ENCODE measurements at places on chromosomes 5 and 9.

DNA sequence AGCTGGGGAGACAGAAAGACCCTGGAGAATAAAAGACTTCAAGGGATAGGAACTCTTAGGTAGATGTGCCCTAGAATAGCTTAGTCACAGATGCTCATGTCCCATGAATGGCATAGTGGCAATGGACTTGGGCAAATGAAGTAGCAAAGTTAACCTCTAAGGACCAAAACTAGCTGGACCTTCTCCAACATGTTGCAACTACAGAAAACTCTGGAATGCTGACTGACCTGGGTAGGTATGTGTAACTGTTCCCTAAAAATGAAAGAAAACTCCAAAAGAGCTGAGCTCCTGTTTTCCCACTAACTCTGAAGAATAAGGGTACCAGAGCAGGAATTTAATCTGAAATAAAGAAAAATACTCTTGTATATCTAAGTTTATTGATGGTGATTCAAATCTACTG is 12.5 kb upstream of the LPAR1 start:
- DNase-seq, result no peak

DNA sequence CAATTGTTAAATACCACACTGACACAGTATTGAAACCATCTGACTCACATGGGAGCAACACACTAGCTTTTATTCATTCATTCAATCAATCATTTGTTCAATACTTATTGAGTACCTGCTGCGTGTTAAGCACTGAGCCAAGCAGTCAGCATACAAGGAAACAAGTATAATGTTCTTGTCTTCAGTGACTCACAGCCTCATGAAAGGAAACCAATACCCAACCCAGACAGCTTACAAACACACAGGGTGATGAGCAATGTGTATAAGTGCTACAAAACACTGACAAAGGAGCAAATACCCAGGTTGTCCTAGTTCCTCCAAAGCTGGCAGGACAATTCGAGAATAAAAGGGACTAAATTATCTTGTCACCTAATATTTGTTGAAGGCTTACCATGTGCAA is 67.6 kb upstream of the RASEF start:
- DNase-seq, result no peak

DNA sequence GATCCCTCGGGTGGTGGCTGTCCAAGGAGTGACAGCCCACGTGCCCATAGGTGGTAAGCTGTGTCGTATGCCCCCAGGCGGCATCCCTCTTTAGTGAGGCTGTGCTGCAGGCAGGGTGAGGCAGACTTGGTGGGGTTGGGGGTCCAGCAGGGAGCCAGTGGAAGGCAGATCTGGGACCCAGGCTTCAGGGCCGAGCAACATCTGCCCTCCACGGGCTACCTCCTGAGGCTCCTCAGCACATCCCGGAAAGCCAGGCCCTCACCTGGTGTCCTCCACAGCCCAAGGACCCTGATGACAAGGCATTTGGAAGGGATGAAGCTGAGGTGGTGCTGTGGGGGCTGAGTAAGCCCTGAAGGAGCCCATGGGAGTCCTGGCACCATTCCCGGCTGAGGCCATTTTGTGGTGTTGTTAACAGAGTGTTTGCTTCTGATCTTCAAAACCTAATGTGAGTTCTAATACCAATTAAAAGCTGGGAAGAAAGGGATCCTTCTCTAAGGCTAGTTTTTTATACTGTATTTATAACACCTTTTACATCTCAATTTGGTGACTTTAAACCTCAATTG is 295.8 kb upstream of the IRX2 start:
- no peak for DNase-seq

DNA sequence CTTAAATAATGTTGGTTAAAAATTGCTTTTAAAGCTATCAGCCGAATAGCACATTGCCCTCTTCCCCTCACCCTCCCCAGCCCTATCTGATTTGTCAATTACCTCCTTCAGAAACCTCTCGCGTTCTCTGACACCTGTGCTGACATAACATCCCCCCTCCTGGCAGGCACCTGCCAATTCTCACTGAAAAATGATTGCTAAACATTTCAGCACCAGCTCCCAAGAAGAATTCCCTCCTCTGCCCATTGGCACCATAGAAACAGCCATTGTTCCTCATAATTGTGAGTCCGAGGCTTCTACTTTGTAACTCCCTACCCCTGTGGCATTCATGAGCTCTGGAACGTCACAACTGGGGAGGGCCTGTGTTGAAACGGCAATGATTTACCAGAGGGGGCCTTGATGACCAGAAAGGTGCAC is 20.2 kb downstream of the CDH6 start:
- no peak for DNase-seq

DNA sequence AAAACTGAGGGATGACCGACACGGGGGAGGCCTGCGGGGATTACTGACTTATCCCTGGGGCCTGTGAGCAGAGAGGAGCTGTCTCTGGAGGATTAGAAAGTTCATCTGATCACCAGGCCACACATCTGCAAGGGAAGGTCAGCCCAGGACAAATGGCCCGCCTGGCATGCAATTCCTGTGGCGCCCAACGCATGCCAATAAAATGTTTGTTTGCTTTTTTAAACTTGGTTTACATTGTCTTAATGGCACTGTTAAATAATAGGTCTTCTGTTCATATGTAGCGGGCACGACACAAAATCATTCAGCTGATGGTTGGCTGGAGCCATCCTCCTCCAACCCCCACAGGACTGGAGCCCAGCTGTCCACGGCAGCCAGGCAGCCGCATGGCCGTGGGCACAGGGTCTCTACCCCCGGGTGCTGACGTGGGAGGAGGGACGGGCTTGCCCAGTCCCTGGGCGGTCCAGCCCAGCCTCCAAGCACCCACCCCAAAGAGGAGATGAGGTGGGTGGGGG is 41.0 kb upstream of the SLC12A7 start:
- DNase-seq, result no peak

DNA sequence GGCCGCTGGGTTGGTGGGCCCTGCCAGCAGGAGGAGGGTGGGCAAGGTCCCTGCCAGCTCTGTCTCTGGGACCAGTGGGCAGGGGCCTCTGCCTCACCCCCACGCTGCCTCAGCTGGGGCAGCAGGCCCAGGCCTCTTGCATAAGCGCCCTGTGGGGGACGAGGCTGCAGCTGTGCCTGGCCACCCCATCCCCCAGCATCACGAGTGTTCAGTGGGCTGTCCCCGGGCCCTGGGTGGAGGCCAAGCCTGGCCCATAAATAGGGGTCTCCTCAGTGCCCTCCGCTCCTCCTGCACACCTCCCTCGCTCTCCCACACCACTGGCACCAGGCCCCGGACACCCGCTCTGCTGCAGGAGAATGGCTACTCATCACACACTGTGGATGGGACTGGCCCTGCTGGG is at the start of gene PTGDS:
PTGDS (plus strand) TSS at position 282 of the 400 bp plus-strand sequence; CDS start at position 357, 75 bp downstream.
- peak; percentile 82 for DNase-seq

DNA sequence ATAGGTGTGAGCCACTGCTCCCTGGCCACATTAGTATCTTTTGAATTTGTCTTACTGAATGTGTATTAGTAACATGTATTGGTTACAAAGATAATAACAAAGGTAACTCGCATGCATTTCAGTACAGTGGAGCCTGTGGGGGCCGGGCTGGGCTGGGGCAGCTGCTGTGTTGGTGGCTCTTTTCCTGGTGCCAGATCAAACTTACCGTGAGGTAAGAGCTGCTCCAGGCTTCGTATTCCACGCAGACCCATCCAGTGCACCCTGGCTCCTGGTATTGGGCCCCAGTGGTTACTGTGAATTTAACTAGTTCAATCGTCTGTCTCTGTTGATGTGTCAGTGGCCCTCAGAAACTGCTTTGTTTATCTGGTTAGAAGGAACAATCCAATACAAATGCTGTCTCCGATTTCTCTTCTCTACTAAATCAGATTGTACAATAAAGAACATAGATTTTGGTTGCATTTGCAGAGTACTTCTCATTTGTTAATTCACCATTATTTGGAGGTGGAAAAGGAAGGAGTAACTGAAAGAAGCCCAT is 15.6 kb downstream of the PRRC2B start:
- DNase-seq, result no peak

GRCh38 chr5:133831491-133832224 is 136.8 kb downstream of the C5orf15 start:
- no peak for DNase-seq

DNA sequence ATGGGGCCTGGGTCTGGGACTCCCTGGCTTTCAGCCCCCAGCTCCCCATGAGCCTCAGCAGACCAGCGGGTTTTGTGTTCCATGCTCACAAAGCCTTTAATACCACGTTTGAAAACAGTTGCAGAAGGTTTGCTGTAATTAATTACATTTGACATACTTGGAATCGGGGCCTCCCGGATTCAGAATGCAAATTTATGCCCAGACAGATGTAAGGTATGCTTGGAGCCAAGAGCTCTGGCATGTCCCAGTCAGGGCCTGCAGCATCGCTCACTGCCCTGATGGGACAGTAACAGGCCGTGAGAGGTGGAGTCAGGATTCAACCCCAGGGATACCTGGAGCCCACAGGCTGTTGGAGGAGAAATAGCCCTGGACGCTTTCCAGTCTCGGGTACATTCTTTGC is 12.2 kb downstream of the ZNF618 start:
- no peak for DNase-seq

DNA sequence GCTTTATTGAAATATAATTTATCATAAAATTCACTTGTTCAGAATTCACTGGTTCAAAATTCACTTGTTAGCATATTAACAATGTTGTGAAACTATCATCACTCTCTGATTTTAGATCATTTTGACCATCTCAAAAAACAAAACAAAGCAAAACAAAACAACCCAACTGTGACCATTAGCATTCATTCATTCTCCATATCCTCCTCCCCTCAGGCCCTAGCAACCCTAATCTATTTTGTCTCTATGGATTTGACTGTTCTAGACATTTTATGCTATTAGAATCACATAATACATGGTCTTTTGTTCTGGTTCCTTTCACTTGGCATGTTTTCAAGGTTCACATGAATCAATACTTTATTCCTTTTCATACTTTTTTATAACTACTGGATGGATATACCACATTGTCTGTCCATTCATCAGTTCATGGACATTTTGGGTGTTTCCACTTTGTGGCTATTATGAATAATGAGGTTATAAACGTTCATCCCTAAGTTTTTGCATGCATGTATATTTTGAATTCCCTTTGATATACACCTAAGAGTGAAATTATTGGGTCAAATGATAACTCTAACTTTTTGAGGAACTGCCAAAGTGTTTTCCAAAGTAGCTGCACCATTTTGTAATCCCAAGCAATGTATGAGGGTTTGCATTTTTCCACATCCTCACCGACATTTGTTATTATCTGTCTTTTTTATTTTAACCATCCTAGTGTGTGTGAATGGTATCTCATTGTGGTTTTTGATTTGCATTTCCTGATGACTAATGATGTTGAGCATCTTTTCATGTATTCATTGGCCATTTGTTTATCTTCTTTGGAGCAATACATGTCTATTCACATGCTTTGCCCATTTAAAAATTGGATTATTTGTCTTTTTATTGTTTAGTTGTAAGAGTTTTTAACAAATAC is 304.1 kb downstream of the SH3GL2 start:
- DNase-seq, result no peak

DNA sequence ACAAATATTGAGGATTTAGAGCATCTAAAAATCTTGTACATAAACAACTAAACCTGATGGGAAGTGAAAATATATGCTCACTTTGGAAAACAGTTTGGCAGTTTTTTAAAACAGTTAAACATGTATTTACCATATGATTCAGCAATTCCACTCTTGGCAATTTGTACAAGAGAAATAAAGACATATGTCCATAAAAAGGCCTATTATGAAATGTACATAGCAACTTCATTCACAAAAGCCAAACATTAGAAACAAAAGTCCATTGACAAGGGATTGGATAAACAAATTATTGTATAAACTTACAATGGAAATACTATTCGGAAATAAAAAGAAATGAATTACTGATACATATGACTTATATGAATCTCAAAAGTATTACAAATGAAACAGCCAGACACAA is 196.2 kb upstream of the SLC24A2 start:
- DNase-seq, result no peak

DNA sequence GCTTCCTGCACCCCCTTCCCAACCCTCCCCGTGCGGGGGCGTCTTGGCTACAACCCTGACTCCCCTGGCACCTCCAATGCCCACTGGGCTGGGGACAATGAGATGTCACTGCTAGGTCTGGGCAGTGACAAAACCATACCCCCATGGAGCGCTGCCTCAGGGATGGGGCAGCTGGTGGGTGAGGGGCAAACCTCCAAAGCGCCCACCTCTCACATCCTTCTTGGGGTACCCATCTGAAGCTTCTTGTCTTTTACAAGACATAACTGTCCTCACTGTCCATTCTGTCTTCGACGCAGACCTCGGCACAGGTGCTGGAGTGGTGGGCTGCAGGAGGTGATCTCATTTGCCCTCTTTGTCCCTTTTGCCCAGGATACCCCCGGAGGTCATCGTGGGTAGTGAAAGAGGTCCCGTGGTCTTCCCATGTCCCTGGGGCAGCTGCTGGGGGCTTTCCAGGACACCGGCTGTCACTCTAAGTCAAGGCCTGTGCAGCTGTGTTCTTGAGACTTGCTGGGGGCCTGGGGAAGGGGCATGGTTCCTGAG is 27.8 kb upstream of the CSF1R start:
- no peak for DNase-seq

- DNase-seq, result no peak
These were observed 181.9 kb downstream of the TMEM232 start for GRCh38 chr5:110544603-110545002.

DNA sequence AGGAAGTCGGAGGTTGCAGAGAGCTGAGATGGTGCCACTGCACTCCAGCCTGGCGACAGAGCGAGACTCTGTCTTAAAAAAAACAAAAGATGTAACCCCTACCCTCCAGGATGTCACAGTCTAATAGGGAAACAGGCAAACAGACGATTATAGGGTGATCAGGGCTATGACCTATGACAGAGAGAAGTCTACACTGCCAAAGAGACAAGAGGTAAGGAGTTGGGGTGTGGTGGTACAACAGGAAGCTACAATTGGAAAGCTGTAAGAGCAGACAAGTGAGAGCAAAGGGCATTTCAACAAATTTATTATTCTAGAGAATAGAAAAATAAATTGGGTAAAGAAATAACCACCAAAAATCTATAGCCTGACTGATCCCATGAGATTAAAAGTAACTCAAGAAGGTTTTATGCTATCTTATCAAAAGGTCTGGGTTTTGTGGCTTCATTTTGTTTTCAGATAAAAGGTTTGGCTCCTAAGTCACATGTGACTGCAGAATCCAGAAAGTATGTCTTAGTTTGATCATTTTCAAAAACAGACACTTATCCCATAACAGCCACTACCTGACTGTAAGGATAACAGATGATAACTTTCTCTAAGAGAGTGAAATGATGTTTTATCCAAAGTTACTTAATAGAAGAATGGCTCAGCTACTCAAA is 7.3 kb downstream of the CDC26 start:
- DNase-seq, result no peak

DNA sequence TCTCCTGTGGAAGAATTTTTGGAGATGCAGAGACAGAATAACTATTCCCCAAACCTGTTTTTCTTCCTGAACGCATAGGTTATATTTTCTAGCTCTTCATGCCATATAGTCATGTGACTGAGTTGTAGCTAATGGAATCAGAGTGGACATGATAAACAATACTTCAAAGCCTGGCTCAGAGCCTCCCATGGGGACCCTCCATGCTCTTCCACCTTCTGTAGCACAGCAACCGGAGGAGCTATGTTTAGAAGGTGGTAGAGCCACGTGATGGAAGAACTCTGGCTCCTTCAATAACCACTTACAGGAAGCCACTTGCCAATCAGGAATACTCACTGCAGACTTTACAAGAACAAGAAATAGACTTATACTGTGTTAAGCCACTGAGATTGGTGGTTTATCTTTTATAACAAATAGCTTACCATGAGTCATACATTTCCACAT is 39.2 kb downstream of the NADK2 start:
- no peak for DNase-seq

All from heart right ventricle (tissue), 16 donors.